ENCODE measurements at places on chromosomes 5 and 9.

DNA sequence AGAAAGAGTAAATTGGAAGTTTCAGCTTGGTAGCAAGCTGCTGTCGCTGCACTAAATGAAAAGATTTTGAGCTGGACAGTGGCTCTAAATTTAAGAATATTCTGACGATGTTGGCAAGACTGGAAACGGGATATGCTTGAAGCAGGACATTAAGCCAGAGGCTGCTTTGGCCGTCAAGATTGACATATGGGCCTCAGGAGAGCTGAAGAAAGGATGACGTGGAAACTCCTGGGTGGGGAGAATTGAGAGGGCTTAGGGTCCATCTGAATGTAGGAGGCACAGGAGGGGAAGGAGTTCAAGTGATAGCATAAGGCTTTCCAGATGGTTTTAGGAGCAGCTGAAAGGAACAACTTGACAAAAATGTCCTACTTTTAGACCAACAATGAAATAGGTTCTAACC, 108.9 kb downstream of the PAPPA start:
- DNase-seq = no peak

- DNase-seq = no peak
These were observed 608.4 kb downstream of the TLE1 start for GRCh38 chr9:81080900-81081299.

DNA sequence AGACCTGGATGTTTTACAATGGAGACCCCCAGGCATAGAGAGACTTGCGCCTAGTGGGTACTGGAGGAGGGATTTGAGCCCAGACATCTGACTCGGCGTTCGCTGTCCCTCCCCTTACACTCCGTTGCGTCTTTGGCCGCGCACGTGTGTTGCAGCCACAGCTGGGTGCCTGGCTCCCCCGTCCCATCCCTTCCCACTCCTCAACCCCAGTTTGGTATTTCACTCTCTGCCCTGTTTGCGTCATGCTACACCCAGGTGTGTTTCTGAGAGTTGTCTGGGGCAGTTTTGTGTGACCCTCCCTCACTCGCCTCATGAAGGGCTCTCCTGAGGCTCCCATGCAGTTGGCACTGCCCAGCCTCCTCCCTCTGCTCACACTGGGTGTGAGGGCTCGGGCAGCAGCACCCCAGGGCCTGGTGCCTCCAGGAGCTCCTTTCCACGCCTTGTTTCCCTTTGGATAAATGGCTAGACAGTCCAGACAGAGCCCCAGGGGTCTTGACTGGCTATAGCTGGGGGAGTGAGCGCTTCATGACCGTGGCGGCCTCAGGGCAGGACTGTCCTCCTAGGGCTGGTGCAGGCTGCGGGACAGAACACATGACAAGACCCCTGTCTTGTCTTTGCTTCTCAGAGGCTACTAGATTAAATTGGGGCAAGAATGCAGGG, 13.6 kb downstream of the TCF7 start:
- DNase-seq = no peak

- DNase-seq = no peak
These were observed 504.2 kb downstream of the ENC1 start for GRCh38 chr5:74136276-74136825.

DNA sequence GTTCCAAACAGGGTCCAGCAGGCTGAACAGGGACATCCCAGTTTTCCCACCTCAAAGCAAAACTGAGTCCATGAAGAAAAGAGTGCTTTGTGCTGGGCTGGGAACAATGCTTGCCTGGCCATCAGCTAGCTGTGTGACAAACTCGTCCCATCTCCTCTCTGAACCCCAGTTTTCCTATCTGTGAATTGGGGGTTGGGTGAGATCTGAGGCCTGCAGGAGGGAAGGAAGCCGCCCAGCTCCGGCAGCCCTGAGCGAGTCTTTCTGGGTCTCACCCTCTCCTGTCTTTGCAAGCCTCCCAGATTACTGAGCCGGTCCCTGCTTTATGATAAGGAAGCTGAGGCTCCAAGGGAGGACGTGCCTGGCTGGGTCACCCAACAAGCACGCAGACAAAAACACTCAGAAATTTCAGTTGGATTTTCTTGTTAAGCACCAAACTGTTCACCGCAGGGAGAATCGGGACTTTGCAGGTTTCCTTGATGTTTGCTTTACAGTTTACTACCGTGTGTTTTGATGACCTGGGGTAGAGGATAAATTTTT, 82.6 kb upstream of the LMX1B start:
- DNase-seq = no peak

DNA sequence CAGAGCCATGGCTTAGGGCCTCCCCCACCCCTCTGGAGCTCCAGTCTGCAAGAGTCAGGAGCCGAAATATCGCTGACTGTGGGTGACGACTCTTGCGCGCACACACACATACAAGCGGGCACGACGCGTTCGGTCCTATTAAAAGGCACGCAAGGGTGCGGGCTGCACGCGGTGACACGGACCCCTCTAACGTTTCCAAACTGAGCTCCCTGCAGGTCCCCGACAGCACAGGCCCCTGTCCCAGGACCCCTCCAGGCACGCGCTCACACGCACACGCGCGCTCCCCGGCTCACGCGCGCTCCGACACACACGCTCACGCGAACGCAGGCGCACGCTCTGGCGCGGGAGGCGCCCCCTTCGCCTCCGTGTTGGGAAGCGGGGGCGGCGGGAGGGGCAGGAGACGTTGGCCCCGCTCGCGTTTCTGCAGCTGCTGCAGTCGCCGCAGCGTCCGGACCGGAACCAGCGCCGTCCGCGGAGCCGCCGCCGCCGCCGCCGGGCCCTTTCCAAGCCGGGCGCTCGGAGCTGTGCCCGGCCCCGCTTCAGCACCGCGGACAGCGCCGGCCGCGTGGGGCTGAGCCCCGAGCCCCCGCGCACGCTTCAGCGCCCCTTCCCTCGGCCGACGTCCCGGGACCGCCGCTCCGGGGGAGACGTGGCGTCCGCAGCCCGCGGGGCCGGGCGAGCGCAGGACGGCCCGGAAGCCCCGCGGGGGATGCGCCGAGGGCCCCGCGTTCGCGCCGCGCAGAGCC, at the start of gene GRIN1:
Gene GRIN1, plus strand, starts transcription at position 433 of the 746 bp plus-strand sequence. CDS start 333 bp downstream, outside the sequence.
- peak; percentile 93 for DNase-seq

- peak; percentile 62 for DNase-seq
These were observed 77.8 kb upstream of the SHISAL2B start for GRCh38 chr5:64612344-64612961.

DNA sequence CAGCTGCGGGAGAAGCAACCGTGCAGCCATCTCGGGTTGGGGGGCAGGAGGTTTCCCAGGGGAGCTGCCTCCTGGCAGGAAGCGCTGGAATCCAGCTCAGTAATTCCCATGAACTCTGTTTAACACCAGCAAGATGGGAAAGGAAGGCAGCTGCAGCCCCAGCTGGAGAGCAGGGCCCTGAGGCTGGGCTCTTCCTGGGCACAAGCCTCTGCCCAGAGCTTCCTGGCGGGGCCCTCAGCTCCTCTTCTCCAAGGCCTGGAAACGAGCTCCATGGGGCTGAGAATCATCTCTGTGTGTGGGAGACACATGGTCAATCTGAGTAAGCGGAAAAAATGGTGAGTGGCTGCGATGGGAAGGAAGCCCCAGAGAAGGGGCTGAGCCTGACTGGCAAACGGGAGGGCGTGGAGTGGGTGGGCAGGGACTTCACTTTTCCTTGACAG, 6.3 kb downstream of the MRPL36 start:
- DNase-seq = no peak

GRCh38 chr9:37582548-37583157, 6.5 kb upstream of the FBXO10 start:
- no peak for DNase-seq

DNA sequence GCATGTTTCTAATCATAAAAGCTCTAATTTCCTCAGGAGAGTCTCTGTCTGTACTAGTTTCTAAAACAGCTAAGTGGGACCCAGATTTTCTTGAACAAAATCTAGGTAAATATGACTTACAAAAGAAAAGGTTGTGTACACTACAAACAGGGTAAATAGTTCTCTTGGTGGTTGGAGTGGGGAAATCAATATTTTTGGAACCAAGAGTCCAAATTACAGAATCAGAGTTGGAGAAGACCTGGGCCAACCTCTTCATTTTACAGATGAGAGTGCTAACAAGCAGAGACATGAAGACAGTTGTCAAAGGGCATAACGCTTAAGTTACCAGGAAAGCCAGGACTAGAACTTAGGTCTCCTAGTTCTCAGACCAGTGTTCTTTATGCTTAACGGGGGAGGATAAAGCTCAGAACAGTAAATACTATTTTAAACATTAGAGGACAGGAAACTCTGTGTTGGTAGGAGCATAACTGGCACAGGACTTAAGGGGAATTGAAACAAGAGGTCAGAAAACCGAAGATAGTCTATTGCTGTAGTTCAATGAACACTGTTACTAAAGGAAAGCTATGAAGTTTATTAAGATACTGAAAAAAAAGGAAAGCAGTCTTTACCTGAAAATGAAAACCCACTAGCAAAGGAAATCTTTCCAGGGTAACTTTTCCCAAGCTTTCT, 9.3 kb upstream of the GOLGA1 start:
- DNase-seq = no peak

- no peak for DNase-seq
These were observed 9.4 kb downstream of the LCN12 start for GRCh38 chr9:136961279-136962065.

DNA sequence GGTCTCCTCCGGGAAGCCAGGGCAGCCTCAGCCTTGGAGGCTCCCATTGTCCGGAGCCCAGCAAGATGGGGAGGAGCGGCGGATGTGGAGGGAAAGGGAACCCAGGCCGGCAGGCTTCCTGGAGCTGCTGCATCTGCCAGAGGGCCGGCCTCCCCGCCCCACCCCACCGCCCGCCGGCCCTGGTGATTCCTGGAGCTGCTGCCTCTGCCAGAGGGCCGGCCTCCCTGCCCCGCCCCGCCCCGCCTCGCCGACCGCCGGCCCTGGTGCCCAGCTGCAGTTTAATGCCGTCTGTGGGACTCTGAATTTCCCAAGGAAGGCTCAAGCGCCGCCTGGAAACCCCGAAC, 31.6 kb downstream of the EXD3 start:
- peak; percentile 73 for DNase-seq

DNA sequence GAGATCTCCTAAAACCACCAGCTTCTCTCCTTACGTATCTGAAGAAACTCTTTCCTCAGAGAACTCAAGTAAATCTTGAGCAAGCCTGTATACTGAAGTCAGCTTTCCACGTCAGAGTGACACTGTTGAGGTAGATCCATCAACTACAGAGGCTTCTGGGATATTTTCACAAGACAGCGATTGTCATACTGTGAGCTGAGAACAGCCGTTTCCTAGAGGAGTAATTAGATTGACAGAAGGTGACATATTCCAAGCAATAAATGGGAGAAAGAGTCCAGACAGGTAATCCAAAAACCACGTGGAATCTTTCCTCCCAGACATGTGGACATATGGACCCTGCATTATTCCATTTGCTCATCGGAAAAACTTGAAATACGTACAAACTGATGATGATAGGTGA, 117.2 kb downstream of the MEF2C start:
- no peak for DNase-seq

GRCh38 chr9:23590276-23591000, 235.6 kb downstream of the ELAVL2 start:
- no peak for DNase-seq

DNA sequence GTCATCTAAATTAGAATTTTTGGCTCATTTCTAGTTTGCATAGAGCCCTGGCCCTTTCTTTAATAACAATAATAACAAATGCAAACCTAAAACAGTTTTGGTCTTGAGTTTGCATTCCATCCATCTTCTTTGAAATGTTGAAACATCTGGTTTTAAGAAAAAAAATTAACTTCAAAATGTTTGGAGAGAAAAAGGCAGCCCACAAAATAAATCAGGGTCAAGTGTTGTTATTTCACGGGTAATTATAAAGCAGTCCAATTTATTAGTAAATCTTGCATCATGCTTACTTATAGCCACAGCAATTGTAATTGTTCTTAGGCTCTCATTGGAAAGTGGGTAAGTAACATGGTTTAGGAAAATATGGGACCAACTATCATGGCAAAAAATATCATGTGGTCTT, 247.0 kb upstream of the MEF2C start:
- DNase-seq = no peak

DNA sequence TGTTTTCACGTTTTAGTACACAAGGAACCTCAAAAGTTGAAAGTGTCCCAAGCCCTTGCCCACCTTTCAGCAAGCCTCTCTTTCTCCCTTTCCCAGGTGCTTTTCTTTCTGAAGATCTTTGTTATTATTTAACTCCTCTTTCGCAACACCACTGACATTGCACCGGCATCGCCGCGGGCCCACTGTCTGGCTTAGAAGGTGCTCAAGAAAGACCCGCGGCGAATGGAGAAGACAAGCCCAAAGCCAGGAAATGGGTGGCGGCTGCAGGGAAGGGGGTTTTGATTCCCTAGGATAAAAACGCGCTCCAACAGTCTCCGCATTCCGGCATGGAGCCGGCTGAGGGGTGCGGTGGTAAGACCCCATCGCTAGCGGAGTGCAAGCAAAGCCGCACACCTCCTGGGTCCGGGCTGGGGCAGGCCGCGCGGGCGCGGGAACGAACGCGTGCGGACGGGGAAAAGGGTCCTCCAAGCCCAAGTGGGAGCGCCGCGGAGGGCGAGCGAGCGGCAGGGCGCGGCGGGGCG, 404 bp upstream of the AFAP1L1 start:
- no peak for DNase-seq

DNA sequence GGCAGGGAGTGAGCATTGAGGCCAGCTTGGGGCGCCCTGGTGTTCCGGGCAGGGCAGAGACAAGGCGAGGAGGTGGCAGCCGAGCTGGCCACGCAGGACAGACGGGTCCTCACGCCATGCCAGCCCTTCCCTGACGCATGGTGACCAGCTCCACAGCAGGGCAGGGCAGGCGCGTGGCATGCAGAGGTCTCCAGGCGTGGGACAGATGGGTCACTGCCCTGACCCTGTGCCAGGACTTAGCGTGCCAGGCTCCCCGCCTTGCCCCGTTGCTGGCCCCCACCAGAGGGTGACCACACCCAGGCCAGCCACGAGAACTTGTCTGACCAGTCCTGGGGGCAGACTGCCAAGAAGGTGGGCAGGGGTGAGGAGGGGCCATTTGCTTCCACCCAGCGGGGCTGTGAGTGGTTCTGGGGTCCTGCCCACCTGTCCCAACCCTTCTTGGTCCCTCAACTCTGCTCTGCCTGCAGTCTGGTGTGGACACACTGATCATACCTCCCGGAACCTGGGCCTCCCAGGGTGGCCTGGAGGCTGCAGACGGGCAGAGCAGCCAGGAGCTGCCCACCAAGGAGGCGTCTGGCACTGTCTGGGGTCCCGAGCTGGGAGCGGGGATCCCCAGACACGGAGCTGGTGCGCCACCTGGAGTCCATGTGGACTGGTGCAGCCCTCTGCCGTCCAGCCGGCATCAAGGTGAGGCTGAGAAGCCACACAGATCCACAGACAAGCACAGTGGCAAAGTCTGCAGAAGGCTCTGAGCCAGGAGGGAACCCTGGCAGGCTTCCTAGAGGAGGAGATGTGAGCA, at the start of gene RNF224:
Gene RNF224, plus strand, starts transcription at position 449 of the 799 bp plus-strand sequence. CDS start 834 bp downstream, outside the sequence.
- peak; percentile 78 for DNase-seq

- DNase-seq = no peak
These were observed 30.1 kb upstream of the CFAP157 start for GRCh38 chr9:127676638-127677037.

DNA sequence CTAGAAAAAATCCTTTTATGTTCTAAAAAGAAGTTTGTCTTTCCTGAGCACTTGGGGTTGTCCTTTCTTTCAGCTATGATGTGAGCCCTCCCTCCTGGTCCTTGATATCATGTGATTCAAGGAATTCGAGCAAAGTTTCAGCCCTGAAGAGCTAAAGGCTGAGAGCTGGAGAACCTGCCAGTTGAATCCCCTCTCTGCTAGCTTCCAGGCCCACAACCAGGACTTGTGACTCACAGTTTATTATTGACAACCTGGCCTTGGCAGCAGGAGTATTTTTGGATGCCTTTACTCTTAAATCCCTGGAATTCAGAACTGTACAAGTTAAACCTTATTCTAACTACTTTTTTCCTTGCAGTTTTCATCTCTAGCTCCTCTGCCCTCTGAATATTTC, 182.8 kb downstream of the SPOCK1 start:
- no peak for DNase-seq

- no peak for DNase-seq
These were observed 55.4 kb upstream of the CDH12 start for GRCh38 chr5:22908586-22908985.

- no peak for DNase-seq
These were observed 60.9 kb upstream of the TLR4 start for GRCh38 chr9:117643288-117643654.
